ENCODE measurements at places on chromosomes 12 and 14.

DNA sequence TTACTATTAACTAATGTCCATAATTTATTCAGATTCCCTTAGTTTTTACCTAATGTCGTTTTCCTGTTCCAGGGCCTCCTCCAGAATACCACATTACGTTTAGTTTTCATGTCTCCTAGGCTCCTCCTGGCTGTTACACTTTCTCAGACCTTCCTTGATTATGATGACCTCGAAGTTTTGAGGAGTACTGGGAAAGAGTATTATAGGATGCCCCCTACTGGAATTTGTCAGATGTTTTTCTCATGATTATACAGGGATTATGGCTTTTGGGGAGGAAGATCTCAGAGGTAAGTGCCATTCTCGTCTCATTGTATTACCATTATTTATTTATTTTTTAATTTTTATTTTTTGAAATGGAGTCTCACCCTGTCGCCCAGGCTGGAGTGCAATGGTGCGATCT, 17.7 kb upstream of the C1S start:
- peak; percentile 4 for DNase-seq

DNA sequence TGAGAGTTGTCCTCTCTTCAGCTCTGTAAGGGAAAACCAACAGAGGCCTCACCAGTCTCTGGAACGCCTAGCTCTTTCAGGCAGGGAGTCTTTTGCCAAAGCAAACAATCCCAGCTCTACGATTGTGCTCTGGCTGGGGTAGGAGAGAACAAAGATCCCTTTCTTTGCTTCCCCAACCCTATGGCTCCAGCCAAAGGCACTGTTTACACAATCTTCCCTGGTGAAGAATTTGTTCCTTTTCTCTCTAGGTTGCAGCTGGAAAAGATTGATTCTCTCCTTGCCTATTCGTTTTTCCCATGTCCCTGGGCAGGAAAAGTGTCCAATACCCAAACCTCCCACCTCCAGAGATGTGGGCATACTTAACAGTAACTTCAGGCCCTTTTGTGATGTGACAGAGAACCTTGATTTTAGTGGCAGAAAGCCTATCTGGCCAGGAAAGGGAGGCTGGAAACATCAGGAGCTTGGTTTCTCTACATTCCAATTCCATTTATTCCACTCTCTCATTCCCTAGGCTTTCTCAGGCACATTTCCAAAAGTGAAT, 16.8 kb downstream of the ATP5MC2 start:
- DNase-seq: no peak

DNA sequence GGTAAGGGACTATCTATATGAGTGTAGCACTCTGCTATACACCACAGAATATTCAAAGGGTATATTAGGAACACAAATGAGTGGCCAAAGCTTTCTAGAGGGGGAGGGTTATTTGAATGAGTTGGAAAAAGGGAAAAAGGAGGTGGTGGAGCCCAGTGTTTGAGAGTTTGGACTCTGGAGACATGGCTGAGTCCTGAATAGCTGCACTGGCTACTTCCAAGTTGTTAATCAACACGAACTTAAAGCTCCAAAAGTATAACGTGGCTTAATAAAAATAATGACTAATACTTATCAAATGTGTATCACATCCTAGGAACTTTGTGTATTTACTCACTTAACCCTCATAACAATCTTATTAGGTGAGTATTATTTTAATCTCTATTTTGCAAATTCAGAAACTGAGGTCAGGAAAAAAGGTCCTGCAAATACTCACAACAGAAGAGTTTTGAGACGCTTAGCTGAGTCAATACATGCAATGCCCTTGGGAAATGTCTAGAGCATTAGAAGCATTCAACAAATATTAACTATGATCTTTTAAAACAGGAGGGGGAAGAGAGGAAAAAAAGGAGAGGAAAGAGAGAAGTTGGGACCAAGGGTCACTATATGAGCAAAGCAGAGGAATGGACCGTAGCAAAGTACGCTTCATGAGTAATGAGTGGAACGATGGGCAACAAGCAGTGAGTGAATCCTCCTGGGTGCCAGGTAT, 189.5 kb upstream of the HMGA2 start:
- no peak for DNase-seq

DNA sequence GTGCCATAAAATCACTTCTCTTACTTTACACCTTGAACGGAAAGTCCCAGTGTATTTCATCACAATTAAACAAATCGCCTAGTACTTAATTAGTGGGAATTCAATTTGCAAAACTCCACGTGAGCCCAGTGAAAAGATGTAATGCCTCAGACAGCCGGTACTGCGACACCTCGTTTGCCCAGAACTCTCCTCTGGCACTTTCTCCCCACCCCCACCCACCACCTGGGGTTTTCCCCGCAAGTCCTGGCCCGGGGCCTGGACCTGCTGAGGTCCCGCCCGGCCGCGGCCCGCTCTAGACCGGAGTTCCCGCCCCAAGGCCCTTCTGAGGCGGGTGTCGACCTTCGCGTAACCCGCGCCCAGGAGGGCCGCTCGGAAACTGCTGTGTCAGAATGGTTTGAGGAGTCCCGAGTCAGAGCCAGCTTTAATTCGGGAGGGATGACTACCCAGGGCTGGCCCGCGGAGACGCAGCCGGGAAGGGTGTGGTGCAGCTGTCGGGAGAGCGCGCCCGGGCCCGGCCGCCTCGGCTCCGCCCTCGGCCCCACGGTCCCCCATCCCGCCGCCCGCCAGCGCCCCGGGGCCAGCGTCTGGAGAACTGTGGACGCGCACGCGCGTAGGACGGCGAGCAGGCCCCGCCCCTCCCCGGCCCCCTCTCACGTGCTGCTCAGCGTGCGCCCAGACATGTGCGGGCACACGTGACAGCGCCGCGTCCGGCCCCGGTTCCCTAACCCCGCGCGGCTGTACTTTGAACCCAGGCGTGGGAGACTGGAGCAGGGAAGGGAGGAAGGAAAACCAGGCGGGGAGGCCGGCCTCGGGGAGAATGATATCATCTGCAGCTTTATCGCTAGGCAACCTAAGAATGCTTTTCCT, 10.8 kb downstream of the BHLHE41 start:
- DNase-seq: peak; percentile 12

GRCh38 chr14:102344485-102344884, 18.2 kb downstream of the CINP start:
- DNase-seq: no peak

- DNase-seq: no peak
These were observed 264.0 kb upstream of the GRIP1 start for GRCh38 chr12:66942741-66943465.

DNA sequence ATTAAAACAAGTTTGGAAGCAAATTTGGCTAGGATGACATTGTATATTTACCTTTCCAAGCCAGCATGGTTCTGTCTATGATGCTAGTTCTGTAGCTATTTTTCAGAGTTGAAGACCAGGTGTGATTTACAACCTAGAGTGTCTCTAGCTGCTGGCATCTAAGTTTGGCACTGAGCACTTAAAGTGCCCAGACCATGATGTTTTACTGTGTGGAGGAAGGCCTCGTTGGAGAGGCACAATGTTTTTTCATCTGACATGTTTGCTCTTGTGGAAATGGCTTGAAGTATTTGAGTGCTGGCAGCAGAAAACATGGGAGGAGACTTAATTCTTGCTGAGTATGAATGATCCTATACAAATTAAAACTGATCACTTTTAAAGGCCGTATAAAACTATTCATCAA, 13.0 kb upstream of the C12orf71 start:
- DNase-seq: no peak

DNA sequence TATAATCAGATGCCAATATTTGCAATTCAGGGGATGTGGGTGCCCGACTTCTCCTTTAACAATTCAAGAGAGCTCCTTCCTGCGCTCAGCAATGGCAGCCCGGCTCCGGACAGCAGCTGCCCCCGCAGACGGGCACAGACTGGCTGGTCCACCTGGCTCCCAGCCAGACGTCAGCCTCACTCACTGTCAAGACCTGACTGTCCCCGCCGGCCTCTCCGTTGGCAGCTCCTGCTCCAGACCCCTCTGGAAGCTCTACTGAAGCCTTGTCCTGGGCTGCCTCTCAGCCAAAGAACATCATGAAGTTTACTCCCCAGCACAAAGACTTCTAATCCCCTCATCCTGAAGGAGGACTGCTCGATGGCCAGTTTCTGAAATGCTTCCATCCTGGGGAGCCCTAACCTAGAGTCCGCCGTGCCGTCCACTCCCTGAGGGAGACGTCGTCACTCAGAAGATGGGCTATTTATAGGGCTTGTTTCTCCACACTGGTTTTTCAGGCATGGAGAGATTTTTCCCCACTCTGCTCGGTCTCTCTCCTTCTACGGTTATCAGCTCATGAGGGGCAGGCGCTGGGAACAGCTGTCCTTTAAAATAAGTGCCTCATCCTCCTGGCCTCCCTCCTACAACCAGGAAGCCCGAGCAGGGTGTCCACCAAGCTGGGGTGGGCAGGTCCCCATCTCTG, 126.2 kb downstream of the RFLNA start:
- DNase-seq: no peak

- DNase-seq: no peak
These were observed 14.2 kb downstream of the LRRK2 start for GRCh38 chr12:40238979-40239378.

DNA sequence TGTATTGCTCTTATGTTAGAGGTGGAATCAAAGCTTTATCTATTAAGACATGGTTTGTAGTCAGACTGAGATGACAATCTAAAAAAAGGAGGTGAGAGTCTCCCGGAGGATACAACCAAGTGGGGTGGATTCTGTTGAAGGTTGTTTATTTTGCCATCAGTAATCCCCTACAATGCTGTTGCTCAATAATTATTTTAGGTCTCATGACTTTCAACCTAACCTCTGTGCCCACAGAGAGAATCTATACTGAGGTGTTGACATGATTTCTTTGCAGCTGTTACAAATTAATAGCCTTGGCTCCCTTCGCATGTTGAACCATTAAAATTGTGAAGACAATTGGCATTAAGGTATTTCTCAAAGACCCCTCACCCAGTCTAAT, 28.7 kb upstream of the FOS start:
- DNase-seq: no peak

GRCh38 chr12:131603106-131603938, 107.6 kb upstream of the SFSWAP start:
- no peak for DNase-seq

DNA sequence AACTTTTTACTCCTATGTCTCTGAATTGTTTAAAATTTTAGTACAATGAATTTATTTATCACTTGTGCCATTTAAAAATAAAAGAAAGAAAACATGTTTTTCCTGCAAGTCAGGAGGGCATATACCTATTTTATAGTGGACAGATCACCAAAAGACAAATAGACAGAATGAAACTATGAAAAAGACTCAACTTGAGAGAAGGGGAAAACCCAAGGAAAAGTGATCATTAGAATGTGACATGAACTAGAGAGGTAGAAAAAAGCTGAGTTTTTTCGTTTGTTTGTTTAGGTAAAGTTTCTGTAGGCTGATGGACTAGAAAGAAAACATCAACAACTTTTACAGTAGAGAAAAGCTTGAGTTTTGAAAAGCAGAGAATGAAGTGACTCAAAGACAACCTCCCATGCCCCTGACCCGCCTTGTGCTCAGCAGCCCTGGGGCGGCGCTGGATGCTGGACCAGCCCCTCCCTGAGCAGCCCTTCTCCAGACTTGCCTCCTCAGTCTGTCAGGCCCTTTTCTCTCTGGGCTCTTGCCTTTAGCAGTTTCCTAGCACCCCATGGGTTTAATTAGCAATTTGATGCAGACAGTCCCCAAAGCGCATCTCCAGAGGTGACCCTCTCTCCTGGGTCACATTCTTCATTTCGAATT, 95.1 kb upstream of the ARID2 start:
- DNase-seq: no peak

- DNase-seq: no peak
These were observed 270.1 kb downstream of the ZFP36L1 start for GRCh38 chr14:68522510-68523325.

- no peak for DNase-seq
These were observed 21.5 kb downstream of the USP44 start for GRCh38 chr12:95529693-95530225.

DNA sequence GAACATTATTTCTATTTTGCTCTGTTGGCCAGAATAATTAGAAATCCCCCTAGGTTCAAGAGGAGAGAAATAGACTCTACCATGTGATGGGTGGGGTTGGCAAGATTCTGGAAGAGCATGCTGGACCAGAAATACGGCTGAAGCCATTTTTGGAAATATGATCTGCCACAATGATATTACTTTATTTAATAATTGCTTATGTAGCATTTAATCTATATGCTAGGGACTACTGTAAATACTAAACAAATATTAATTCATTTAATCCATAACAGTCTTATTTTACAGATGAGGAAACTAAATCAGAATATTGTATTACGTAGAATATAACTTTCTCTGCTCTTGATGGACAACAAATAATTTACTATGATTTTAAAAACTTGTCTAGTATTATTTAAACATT, 193.7 kb downstream of the RAD51B start:
- no peak for DNase-seq

- DNase-seq: no peak
These were observed 5.3 kb downstream of the FAM161B start for GRCh38 chr14:73944432-73945158.

- no peak for DNase-seq
These were observed 7.5 kb downstream of the HEBP1 start for GRCh38 chr12:12992418-12993130.

- DNase-seq: no peak
These were observed 25.5 kb downstream of the GCH1 start for GRCh38 chr14:54877015-54877702.

- DNase-seq: no peak
These were observed 323.4 kb upstream of the SFSWAP start for GRCh38 chr12:131387281-131388163.

- DNase-seq: no peak
These were observed 41.3 kb downstream of the RAB3IP start for GRCh38 chr12:69779928-69780327.

DNA sequence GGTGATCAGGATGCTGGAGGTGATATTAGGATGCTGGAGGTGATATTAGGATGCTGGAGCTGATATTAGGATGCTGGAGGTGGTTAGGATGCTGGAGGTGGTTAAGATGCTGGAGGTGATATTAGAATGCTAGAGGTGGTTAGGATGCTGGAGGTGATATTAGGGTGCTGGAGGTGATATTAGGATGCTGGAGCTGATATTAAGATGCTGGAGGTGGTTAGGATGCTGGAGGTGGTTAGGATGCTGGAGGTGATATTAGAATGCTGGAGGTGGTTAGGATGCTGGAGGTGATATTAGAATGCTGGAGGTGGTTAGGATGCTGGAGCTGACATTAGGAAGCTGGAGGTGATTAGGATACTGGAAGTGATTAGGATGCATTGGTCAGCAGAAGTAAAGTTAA, 101.4 kb downstream of the CALM1 start:
- no peak for DNase-seq

DNA sequence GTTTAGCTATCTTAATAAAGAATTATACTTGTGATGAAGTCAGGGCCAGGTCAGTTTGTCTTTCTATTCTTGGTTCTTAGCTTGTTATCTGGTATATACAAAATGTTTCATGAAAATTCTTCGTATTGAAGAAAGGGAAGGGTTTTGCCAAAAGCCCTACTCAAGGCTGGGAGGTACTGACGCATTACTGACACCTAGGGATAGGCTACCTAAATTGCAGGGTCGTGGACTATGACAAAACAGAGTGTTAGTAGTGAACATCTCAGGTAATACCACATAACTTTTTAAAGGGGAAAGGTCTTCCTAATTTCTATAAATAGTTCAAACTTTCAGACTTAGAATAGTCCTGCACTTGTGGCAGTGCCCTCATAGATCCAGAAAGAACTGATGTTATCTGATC, 246.3 kb downstream of the RGS6 start:
- no peak for DNase-seq
